ENCODE measurements at places on chromosomes 5 and 9.

- peak; percentile 69 for DNase-seq
Measured at GRCh38 chr5:163509291-163509951, 4.0 kb downstream of the MAT2B start.

DNA sequence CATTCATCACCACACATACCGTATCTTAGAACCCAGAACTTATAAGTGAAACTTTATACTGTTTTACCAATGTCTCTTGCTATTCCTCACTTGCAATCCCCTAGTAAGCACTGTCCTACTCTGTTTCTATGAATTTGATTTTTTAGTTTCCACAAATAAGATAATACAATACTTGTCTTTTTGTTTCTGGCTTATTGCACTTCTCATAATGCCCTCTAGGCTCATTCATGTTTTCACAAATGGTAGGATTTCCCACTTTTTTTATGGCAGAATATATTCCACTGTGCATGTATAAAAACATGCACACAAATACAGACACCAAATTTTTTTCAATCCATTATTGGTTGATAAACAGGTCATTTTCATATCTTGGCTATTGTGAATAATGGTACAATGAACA lies 1742.3 kb upstream of the NUDT12 start:
- no peak for DNase-seq

DNA sequence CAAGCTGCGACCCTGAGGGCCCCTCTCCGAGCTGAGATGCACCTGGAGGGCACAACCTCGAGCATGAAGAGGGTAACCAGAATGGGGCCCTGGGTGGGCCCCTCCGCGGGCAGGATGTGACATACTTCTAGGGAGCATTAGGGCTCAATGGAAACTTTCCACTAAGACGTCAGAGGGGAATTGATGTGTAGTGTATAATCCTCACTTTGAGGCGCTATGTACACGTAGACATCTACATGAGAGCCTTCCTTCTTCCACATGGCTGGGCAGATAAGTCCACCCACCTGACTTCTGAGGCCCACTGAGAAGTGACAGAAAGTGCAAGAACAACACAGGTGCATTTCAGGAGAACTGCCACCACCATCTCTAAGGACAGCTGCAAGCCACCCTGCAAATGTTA lies 61.0 kb downstream of the DAP start:
- no peak for DNase-seq

- DNase-seq: no peak
Measured at GRCh38 chr5:7978991-7979390, 110.0 kb downstream of the MTRR start.

GRCh38 chr9:113547501-113547900 lies 84.0 kb downstream of the RGS3 start:
- no peak for DNase-seq

- no peak for DNase-seq
Measured at GRCh38 chr5:88698290-88698689, 184.7 kb downstream of the MEF2C start.

GRCh38 chr5:149452665-149453617 lies 73.8 kb upstream of the IL17B start:
- DNase-seq: peak; percentile 97

GRCh38 chr5:167513381-167513780 lies 778.1 kb upstream of the WWC1 start:
- no peak for DNase-seq

DNA sequence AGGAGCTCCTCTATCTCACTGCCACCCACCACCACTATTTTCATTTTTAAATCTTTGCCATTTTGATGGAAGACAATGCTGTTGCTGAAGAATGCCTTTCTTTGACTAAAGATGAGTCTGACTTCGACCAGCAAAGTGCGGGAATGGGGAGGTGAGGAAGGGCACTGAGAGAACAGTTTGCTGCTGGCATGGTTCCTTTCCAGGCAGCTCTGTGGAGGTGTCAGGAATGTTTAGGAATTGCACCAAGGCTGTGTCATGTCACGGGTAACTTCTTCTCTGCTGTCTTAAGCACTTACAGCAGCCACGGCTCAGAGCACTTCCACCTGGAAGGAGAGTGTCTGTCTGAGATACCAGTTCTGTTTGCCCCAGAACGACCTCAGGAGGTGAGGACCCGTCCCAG lies 41.4 kb upstream of the SHB start:
- no peak for DNase-seq

DNA sequence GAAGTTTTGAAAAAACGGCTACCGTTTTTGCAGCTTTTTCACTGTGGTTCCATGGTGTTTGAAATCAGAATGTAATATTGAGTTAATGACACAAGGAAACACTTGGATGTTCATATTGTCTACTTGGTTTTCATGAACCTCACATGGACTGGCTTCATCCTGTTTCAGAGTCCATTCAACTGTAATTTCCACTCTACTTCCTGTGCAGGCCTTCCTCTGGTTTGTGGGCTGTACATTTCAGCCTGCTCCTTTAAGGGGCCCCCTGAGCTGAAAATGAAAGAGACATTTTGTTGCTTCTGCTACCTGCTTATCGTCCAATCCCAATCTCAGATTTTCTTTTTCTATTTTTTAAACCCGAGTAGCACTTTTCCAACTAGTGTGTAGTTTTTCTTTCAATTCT lies 41.8 kb upstream of the CDKN2B start:
- DNase-seq: no peak

DNA sequence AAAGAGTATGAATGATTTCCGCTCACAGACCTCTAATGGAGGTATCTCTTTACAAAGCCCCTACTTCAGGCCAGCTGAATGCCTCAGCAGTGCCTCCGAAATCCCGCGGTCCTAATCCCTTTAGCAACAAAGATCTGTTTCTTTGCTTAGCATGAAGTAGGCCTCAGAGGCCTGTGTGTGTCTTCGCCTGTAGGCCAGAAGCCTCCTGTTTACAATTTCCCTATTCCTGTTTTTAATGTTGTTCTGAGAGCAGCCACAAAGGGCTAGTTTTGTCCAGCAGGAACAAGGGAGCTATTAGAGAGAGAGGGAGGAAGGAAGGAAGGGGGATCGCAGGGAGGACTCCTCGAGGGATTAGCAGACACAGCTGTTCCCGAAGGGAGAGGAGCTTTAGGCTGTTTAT lies 166.4 kb upstream of the SPRY4 start:
- DNase-seq: no peak

- no peak for DNase-seq
Measured at GRCh38 chr5:170182491-170182890, 50.3 kb upstream of the C5orf58 start.

DNA sequence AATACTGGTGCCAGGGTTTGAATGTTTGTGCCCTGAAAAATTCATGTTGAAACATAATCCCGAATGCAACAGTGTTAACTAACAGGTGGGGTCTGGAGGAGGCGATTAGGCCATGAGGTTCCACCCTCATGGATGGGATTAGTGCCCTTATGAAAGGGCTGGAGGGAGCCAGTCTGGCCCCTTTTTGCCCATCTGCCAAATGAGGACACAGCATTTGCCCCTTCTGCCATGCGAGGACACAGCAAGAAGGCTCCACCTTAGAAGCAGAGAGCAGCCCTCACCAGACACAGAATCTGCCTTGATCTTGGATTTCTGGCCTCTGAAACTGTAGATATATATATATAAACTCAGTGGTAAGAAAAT lies 32.6 kb upstream of the RNF130 start:
- no peak for DNase-seq

DNA sequence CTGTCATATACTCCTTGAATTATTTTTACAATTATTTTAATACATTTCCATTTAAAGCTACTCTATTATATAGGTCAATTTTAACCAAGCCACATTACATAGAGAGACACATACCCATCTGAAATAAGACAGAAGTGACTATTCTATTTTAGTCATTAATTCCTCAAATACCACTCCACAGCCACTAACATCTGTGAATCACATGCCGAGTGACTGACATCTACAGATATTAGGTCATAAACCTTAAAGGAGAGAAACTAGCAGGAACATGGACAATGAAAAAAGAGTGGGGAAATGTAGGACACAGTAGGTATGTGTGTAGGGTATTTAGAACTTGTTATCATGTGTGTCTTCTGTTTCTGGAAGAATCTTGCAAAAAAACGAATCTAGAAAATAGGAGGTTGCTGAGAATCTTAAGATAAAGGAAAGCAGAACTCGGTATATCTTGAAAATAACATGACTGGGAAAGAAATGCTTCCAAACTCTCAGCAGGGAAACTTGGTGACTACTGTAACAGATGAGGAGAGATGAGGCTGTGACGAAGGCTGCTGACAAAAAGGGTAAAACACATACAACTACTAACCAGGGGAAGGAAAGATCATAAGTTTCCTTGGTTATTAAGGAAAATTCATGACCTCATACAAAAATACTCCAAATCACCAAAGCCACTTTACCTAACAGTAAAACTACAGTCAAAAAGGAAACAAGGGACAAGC lies 84.6 kb downstream of the PLPP1 start:
- DNase-seq: peak; percentile 76

DNA sequence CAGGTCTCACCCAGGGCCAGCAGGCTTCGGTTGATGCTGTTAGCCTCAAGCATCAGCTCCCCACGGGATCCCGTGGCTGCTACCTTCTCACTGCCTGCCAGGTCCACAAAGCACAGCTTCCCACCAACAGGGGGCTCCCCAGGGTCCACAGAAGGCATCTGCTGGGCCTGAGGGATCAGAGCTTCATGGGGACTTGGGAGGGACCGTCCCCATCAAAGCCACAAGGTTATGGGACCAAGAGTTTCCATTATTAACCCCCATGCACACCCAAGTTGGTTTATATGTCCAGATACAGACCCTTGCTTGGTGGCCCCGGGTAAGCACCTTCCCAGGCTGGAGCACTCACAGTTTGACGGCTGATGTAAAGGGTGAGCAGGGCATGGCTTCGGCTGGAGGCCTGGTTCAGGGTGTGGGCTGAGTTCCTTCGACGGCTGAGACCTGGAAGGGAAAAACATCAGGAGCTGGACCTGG lies 3.0 kb downstream of the KIF12 start:
- no peak for DNase-seq

DNA sequence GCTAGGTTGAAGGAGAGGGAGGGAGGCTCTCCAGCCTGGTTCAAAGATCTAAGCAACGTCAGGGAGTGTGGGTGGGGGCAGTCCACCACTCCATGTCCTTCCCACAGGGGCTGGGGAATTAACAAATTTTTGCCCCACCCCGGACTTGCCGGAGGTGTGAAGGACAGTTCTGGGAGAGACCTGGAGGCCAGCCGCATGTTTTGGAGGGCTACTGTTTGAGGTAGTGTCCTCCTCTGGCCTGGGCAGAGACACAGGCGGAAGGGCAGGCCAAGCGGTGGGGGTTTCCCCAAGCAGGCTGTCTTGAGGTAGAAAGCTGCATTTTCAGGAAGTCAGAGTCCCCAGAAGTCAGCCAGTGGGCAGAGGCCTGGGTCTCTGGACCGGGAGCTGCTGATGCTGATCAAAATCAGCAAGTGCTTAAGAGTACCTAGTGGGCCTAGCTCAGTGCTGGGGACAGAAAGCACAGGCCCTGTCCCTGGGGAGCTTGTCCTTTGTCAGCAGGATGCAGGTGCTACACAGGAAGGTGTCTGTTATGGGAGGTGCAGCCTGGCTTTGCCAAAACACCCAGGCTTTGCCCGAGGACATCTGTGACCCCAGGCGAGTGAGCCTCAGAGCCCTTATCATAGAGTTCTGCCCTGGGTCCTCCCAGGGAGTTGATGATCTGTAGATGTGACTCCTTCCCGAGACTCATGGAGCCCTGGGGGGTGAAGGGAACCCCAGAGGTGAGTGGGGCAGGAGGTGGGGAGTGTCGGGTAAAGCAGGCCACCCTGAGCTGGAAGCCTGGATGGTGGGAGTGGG lies 18.5 kb downstream of the JADE2 start:
- no peak for DNase-seq

GRCh38 chr5:133129289-133129688 lies 77.5 kb downstream of the HSPA4 start:
- DNase-seq: no peak

- no peak for DNase-seq
Measured at GRCh38 chr5:134995850-134996402, 28.2 kb downstream of the CATSPER3 start.

DNA sequence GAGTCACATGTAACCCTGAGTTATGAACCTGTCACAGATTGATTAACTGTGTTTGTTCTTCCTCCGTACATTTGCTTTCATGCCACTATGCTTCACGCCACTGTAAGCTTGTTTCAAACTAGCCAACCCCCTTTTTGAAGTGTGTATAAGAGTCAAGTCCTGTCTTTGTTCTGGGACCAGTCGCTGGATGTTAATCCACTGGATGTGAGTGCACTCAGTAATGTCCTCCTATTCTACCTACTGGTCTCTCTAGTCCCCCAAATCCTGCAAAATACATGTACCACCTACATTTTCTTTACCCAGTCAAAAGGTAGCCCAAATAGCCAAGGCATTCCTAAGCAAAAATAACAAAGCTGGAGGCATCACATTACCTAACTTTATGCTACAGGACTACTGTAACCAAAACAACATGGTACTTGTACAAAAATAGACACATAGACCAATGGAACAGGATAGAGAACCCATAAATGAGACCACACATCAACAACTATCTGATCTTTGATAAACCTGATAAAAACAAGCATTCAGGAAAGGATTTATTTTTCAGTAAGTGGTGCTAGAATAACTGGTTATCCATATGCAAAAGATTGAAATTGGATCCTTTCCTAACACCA lies 1139.1 kb upstream of the SEMA6A start:
- no peak for DNase-seq

DNA sequence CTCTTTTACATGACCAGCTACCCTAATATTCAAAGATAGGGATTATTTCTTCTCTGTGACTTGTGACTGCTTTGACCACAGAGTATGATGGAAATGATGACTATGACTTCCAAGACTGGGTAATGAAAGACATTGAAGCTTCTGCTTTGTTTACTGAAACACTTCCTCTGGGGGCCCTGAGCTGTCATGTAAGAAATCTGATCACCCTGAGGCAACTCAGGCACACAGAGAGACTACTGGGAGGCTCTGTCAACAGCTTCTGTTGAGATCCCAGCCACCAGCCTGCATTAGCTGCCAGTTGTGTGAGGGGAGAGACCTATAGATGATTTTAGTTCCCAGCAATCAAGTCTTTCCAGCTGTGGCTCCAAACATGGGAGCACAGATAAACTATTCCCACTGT lies 76.5 kb downstream of the KCTD16 start:
- DNase-seq: no peak

DNA sequence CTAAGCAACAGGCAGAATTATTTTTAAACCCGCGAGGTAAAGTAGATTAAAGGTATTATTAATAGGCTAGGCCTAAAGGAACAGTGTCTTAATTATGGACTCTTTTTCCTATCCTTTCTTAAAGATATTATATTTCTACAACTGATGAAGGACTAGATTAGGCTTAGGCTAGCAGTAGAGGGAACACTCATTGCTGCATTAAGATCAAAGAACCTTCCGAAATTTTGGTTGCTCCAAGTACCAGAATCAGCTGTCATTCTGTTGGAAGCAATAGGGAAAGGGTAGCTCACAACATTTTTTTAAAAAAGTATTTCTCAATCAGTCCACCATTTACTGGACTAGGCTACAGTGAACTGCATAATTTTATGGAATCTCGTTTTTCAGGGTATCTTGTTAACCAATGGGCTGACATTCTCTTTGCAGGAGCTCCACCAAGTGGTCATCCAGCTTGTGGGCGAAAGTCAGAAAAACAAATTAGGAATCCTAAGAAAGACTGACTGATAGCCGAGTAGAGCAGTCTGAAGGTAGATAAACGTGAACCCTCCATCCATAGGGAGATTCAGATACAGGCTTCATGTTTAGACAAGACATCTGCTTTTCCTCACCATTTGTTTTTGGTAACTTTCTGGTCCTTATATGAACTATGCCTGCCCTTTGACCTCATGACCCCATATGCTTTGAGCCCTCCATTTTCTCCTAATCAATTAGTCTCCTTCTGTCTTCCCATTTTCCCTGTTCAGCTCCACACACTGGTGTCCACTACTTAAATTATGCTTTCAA lies 103.6 kb upstream of the CHD1 start:
- peak; percentile 76 for DNase-seq

Measured in fibroblast of upper back skin (primary cell).